Midbrain (tissue), 1 donor: ENCODE measurements at places on chromosomes 6 and 20.

DNA sequence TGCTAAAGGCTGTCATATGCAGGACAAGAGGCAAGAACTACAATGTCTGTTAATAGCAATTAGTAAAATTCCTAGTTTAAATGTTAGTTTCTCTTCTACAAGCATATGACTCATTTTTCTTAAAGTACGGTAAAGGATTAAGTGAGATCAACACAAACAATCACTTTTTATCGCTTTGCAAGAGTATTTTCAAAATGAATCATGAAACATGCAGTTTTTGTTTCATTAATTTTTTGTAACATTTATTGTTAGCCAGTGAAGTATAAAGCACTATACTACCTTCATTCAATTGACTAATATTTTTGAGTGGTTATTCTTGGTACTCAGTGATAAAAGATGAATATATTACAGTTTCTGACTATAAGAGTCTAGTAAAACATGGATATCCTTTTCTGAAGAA lies 138.6 kb downstream of the AHI1 start:
- DNase-seq, result no peak

- DNase-seq, result no peak
Observed at GRCh38 chr6:142802124-142802523, 142.9 kb downstream of the HIVEP2 start.

GRCh38 chr6:3751730-3752530 lies 417 bp upstream of the PXDC1 start:
- DNase-seq, result peak; percentile 59

DNA sequence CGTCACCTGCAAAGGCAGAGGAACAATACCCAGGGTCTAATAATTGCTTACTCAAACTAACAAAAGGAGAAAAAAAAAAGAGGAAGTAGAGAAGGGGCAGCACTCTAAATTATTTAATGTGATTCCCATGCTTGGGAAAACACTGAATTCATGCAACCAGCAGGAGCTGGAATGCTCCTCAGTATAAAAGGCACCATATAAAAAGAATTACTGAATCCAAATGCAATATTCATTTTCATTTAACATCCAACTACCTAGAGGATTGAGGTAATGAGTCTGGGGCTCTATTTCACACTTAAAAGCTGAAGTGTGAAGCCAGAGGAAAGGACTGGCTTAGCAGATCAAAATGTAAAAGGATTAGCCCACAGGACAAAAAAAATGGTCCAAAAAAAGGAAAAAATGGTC lies 8.7 kb downstream of the B4GALT5 start:
- DNase-seq, result no peak

- DNase-seq, result peak; percentile 19
Observed at GRCh38 chr6:140441256-140441655, 1066.8 kb upstream of the CITED2 start.

DNA sequence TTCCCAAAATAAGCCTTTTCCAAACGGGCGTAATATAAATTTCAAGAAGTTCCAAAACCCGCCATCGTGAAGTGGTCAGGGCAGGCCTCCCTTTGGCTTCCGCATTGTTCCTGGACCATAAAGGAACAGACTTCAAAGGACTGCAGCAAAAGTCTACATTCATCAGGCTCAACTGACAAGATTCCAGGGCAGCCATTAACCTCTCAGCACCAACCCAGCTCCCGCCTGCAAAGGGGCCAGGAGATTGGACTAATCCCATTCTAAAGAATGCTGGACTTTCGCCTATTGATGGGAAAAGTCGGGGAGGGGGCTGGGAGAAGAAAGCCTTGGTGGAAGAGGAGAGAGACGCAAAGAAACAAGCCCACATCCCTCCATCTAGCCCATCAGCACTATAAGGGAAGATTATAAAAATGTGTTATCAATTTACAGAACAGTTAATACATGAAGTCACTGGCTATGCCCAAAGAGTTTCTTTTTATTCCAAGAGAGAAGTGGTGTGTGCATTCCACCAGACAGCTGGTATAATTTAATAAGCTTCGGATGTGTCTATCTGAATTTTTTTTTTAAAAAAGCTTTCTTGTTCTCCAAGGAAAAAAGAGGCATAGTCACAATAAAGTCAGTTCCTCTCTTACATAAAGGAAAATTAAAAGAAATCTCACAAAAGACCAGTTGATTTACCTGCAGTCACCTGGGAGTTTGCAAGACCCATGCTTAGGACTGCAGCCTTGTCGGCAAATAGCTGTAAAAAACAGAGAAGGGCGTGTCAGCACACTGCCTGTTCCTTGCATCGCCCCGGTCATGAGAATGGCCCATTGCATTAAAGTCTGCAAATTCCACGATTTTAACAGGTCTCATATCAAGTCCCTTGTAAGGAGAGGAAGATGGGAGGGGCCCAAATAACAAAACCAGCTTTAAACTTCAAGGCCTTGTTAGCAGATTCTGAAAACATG lies 17.8 kb downstream of the JAG1 start:
- DNase-seq, result no peak

DNA sequence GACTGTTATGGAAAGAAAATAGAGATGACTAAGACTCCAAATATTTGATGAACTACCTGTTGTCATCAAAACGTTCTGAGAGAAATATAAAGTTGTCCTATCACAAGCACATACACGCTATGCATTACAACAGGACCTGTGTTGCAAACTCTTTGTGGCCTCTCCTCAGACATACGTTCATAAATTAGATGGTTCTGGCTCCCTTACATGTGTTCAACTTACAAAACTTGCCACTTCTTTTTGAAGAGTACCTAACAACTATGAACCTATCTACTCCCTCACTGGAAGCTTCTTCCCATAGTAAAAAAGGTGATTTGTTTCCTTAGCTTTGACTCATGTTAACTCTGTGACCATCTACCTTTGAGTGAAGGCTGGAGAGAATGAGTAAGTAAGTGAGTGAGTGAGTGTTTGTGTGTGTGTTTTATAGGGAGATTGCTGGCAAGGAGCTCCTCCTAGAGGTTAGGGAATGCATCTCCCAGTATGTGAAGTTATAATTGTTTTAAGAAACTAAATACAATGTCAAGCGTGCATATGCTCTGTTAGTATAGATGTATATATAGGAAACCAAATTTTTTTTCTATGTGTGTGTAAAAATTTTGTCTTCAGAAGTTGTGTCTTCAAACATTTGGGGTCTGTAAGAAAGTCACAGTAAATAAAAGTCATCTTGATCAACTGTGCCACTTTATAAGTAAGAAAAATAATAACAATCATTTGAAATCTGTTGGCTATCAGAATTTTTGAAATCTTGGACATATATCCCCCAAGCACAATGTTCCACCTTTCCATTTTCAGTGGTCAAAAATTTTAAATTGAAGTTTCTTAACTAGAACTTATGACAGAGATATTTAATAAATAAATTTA lies 1211.1 kb upstream of the GJE1 start:
- peak; percentile 49 for DNase-seq

GRCh38 chr6:126113261-126113660 lies 126.9 kb downstream of the TRMT11 start:
- DNase-seq, result no peak

DNA sequence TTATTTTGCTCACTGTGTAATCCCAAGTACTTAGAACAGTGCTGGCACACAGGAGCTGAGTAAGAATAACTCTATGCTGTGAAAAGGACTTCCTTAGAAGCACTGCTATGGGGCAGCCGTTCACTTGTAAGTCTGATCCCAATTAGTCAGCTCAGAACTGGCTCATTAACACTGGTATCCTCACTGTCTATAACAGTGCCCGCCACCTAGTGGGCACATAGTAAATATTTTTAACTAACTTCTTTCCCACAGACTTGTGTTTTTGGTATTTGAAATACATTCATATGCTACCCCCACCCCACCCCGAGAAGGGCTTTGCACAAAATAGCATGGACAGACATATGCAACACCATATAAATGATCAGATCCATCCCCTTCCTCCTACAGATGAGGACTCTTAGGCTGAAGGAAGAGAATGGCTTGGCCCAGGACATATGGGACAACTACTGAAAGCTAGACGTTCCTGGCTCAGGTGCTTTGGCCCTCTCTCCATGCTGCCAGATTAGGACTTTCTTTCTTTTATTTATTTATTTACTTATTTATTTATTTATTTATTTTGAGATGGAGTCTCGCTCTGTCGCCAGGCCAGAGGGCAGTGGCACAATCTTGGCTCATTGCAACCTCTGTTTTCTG lies 47.1 kb downstream of the DST start:
- peak; percentile 45 for DNase-seq

DNA sequence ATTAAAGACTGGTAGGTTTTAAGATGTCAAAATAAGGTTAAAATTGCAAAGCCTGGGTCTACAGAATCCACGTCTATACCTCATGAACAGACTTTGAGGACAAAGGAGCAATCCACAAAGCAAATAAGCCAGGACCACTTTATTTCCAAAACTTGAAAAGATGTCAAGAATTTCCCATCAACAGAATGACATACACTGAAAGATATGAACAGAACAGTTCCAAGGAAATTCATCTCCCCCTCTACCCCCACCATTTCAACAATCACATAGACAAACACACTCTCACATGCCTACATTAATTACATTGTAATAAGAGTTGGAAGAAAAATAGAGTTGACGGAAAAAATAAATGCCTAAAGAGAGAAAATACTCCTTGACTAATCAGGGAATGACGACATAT lies 45.2 kb upstream of the NHSL1 start:
- DNase-seq, result no peak

DNA sequence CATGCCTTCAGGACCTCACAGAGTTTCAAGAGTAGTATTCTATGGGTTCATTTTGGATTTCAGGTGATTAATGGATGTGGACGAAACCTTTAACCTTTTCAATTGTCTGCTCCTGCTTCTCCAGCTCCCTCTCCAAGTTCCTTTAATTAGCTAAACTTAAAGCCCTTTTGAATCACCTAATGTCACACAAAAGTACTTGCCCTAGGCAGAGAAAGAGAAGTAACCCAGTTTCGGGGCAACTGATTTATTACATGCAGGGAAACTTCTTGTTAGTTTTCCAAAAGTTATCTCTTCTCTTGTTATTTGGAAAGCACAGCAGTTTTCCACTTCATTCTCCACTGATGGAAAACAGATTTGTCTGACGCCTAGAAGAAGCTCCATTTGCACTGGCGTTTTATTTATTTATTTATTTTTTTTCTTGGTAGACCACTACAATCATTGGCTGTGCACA lies 407.7 kb upstream of the JARID2 start:
- DNase-seq, result no peak

GRCh38 chr6:7085911-7086310 lies 21.9 kb upstream of the RREB1 start:
- no peak for DNase-seq

GRCh38 chr6:136873748-136874147 lies 48.4 kb upstream of the SLC35D3 start:
- DNase-seq, result no peak

- peak; percentile 33 for DNase-seq
Observed at GRCh38 chr20:20664795-20665589, 47.5 kb downstream of the RALGAPA2 start.

- peak; percentile 83 for DNase-seq
Observed at GRCh38 chr6:132483779-132484679, 28.9 kb downstream of the STX7 start.

GRCh38 chr6:156080371-156080770 lies 624.7 kb upstream of the NOX3 start:
- no peak for DNase-seq

DNA sequence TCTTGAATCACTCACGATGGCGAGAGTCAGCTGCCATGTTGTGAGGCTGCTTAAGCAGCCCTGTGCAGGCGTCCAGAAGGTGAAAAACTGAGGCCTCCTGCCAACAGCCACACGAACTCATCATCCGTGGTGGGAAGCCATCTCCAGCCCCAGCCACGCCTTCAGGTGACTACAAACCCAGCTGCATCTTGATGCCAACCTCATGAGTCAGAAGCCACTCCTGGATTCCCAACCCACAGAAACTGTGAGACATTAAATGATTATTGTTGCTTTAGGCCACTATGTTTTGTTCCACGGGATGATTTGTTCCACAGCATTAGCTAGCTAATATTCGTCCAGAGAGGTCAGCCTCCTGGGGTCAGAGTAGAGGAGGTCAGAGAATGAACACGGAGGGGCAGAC lies 80.5 kb downstream of the SNX5 start:
- no peak for DNase-seq

- DNase-seq, result no peak
Observed at GRCh38 chr6:44176130-44176761, 17.6 kb downstream of the CAPN11 start.
